HL-60 (cell line): ENCODE measurements at places on chromosomes 5 and 9.

GRCh38 chr9:27408001-27408400 lies 111.1 kb upstream of the EQTN start:
- DNase-seq, result no peak

DNA sequence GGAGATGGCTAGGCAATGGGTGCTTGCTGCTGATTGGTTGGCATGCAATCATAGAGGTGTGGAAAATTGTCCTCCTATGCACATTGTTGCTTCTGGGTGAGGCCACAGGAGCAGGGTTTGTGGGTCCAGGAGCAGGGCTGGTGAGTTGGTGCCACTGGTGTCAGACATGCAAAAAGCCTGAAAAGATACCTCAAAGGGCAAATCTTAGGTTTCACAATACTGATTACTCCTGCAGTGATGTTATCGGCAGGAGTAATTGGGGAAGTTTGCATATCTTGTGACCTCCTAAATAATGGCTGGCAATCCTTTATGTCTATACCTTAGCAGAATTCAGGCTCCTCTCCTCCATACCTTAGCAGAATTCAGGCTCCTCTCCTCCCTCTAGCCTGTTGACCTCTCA lies 25.2 kb downstream of the SLC25A48 start:
- no peak for DNase-seq

GRCh38 chr9:129610473-129611306 lies 10.2 kb downstream of the C9orf50 start:
- peak; percentile 70 for DNase-seq

GRCh38 chr5:158910782-158911692 lies 188.7 kb downstream of the EBF1 start:
- DNase-seq, result no peak

DNA sequence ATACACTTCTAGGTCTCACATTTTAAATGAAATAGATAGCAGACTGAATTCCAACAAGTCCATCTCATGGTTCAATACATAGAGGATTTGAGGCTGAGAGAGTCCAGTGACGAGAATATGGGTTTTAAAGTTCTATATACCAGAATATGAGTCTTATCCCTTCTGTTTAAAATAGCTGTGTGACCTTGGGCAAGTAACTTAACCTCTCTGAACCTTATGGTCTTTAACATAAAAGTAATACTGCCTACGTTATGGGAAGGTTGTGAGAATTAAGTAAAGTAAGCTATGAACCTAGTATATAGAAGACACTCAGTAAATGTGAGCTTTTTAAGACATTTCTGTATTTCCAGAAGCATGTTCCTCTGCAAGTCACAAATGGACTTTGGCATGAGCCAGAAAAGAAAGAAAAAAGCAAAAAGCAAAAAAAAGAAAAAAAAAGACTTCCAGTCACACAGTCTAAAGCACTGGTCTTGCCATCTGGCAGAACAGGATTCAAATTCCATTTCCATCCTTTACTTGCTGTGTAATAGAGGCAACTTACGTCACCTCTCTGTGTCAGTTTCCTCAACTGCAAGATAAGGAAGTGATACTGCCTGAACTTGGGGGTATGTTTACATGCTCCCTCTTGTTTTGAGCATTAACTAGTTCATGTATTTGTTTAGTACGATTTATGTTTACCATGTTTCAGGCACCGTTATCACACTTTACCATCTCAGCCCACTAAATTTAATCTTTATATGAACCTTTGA lies 248.2 kb downstream of the TRIM32 start:
- DNase-seq, result no peak

GRCh38 chr9:133344071-133344470 lies 3.9 kb downstream of the MED22 start:
- no peak for DNase-seq

DNA sequence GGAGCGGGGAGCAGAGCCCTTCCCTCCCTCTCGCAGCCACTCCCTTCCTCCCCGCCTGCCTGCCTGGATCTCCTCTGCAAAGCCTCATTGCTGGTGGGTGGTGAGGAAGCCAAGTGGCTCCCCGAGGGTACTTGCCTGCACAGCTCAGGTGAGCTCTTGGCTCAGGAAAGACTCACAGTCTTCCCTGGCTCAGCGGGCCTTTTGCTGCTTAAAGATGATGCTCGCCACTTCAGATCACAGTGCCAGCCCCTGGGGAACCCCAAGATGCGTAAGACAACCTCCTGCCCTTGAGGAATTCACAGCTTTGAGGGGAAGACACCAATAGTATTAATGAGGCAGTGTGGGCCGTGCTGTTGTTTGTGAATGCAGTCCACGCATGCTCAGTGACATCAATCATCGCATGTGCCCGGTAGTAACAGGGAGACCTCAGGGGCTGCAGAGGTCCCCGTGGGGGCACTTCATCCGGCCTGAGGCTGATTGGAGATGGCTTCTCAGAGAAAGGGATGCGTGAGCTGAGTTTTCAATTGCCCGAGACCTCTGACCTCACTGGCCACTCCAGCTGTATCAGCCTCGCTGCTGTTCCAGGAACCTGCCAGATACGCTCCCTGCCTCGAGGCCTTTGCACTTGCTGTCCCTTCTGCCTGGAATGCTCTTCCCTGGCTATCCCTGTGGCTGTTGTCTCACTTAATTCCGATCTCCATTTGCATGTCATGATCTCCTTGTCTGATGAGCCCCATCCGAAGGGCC lies 36.8 kb downstream of the ERGIC1 start:
- no peak for DNase-seq

DNA sequence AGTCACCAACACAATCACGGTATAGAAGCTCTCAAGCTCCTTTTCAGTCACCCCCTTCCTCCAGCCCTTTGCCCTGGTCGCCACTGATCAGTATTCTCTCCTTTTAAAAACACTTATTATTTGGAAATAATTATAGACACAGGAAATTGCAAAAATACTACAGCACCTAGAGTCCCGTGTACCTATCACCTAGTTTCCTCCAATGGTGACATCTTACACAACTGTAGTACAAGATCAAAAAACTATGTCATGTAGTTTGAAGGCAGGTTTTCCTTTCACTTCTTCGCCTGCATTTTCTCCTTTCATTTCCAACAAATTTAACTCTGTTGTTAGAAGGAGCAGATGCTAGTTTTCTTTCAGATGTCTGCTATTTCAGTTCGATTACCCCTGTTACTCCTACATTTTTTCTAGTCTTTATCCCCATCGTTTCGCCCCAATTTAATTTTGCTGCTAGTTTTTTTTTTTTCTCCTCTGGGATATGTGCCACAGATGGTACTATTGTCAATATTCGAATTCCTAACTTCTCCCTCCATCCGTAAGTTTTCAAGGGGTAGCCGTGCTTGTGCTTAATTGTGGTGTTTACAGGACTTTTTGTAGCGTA lies 612 bp upstream of the ATG10 start:
- no peak for DNase-seq

DNA sequence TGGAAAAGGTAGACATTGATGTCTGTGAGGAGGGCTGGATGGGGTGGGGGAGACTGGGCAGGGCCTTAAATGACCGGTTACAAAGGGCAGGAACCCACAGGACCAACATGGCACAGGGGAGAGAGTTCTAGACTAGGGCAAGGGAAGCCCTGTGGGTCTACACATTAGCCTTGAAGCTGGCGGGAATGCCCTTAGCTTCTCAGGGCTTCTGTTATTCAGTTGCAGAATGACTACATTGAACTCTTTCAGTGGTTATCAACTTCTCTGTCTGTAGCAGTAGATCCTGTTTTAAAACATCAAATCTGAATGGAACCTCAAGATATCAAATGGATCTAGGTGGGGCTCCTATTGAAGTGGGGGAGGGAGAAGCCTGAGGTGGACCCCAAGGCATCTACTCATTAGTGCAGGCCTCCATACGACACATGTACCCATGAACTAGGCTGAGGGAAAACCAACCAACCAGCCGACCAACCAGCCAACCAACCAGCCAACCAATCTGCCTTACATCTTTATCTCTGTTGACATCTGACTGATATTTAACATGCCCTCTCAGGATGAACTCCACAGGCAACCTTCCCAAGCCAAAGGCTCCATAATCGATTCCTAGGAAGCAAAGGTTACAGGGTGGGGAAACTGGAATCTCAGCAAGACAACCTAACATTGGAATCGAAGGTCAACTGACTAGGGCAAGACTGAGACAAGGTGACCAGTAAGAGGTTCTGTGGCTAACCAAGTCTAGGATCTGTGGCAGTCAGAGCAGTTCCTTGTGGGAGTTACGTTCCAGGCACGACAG lies 48.3 kb downstream of the DAP start:
- DNase-seq, result no peak

- DNase-seq, result no peak
These were observed 45.4 kb upstream of the FBXW11 start for GRCh38 chr5:172051643-172052339.

GRCh38 chr5:143350751-143351602 lies 52.5 kb downstream of the NR3C1 start:
- DNase-seq, result peak; percentile 18

DNA sequence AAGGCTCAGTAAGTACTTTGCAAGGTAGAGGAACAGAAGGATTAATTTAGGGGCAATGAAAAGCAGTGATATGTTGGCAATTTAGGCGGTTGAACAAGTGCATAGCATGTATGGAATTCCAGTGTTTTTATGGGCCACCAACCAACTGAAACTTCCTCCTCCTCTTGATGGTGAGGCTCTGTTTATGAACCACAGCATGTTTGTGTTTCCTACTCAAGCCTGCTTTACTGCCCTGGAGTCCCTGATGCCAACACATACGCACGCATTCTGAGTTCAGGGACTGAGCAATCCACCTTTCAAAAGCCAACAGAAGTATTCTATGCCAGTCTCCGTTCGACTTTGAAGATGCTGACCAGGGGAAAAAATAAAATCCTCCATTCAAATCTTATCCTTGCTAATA lies 417.5 kb downstream of the EFNA5 start:
- no peak for DNase-seq

DNA sequence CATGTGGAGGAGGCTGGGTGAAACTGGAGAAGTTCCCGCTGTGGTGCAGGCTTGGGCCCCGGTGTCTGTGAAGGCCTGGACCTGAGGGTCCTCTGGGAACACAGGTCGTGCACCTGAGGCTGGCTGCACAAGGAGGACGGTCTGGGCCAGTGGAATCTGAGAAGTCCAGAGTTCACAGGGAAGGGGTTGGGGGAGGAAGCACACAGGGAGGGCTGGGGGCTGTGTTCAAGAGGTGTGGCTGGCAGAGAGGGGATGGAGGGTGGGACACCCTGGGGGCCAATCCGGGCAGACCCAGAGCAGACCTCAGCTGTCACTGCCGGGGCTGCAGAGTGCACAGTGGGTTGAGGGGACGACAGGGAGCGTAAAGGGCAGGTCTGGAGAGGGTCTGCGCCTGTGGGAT lies 2.6 kb downstream of the SLC9A3 start:
- no peak for DNase-seq

DNA sequence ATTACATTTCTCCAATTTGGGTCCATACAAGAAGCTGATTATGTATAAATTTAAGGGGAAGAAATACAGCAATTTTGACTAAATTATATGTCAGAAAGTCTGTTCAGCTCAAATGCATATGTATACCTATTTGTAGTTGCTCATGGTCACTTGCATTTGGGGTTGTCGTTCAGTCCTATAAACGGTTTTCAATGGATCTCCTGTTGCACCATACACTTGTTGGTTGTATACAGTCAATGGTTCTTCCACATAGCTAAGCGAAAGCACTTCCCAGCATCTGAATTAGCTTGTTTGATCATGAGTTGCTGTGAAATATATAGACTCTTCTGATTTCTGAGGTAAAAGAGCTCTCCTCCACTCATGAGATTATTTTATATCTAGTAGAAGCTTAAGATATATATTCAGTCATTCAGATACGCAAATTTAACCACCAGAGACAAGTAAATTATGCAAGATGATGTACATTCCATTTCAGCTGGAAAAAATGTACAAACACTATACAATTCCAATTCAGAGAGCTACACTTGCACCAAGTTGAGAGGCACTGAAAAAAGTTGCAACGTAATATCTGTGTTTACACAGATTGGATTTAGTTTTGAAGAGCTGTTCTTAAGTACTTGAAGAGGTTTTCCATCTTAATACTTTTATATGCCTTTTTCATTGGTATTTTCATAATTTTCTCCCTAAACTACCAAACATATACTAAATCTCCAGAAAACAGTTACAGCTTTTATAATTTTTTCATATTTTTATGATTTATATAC lies 64.4 kb upstream of the POU5F2 start:
- DNase-seq, result no peak

DNA sequence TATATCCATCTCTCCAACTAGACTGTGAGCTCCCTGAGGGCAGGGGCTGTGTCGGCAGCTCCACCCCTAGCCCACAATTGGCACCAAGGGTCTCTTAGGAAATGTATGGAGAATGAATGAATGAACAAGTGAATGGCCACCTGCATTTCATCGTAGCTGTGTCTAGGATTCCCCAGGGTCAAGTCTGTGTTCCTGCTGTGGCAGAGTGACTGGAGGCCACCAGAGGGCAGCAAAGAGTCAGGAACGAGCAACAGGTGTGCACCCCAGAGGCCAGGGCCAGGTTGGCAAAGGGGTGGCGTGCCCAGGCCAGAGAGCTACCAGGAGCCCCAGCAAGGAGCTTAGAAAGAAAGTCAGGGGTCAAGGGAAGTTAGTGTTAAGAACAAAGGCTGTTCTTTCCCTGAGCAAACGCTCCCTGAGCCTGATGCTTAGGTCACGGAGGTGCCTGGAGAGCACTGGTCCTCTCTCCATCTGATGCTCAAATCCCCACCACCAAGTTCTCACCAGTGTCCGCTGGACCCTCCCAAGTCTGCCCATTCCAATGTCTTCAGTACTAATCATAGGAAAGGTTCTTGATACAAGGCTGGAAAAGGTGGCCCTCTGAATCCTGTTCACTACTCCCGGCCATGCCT lies 160.7 kb downstream of the PAX5 start:
- DNase-seq, result peak; percentile 20

DNA sequence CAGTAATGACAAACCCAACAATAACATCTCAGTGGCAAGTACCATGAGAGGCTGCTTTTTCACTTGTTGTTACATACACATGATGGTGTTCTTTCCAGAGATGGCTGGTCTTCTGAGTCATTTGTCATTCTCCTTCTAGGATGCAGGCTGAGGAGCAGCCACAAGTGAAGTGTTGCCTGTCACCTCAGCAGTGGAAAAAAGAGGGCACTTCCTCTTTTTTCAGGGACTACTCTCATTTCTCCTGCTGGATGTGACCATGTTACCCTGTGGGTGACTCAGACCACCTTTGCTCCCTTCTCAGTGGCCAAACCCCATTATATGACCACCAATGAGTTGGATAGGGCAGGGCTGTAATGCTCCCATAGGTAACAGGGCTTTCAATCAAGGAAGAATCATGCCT lies 587.0 kb upstream of the ADAMTS16 start:
- no peak for DNase-seq

DNA sequence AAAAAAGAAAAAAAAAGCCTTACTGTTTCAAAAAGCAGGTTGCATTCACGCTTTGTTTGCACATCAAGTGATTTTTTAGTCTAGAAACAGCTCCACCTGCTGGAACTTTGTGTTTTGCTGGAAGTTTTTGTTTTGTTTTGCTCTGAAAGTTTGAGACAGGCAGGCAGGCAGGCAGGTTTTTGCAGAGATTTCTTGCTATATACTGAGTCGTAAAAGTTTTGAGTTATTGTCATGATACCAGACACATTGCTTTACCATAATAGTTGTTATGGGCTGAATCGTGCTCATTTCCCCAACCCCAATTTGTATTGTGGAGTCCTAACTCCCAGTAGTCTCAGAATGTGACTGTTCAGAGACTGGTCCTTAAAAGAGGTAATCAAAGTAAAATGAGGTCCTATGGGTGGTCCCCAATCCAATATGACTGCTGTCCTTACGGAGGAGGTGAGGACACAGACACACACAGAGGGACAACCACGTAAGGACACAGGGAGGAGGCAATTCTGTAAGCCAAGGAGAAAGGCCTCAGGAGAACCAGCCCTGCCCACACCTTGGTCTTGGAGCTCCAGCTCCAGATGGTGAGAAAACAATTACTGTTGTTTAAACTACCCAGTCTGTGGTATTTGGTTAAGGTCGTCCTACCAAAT lies 20.9 kb downstream of the OR2Y1 start:
- no peak for DNase-seq

GRCh38 chr9:76161106-76161505 lies 233.1 kb downstream of the RFK start:
- no peak for DNase-seq
